ENCODE measurements at places on chromosomes 12 and 14.
A peak's percentile ranks its signal among the peaks of the same experiment; 100 is the strongest.

DNA sequence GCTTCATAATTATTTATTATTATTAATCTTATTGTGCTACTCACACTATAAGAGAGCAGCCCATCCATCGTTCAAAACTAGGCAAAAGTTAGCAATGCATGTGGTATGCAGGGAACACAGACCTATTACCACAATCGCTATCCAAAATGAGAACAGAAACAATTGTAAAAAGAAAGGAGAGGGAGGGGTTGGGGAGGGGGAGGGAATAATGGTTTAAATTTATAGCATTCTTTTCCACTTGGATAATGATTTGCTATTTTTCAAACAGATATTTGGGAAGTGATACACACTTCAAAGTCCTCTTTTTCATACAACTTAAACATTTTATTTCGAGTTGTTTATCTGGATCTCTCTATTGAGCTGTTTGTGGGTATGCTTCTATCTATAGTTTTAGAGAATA, 248.6 kb upstream of the SOX5 start:
- DNase-seq: no peak

DNA sequence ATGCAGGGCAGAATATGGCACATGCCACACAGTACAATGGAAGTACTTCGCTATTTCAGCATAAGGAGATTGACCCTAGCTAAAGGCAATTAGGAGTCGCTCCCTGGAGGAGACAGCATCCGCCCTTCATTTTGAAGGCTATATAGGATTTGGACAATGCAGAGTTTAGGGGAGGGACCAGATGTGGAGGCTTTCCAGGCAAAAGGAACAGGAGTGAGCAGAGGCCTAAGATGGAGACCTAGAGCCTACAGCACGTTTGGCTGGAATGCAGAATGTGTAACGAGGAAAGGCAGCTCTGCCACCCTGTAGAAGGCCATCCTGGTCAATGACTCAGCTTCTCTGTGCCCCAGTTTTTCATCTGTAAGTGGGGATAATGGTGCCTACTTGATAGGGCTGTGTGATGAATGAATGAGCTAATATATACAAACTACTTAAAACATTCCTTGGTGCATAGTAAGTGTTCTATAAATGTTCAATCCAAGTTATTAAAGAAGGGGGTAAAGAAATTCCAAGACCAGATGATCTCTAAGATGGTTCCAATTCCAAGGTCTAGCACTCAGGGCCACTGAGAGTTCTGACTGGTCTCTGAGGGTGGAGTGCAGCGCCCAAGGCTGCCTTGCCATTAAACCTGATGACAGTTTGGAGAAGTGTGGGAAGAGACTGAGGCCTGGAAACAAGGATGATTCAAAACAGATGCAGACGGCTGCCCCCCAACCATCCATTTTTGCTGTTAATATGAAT, 54.3 kb upstream of the FRMD6 start:
- no peak for DNase-seq

GRCh38 chr12:1744932-1745331, 54.1 kb downstream of the ADIPOR2 start:
- no peak for DNase-seq

DNA sequence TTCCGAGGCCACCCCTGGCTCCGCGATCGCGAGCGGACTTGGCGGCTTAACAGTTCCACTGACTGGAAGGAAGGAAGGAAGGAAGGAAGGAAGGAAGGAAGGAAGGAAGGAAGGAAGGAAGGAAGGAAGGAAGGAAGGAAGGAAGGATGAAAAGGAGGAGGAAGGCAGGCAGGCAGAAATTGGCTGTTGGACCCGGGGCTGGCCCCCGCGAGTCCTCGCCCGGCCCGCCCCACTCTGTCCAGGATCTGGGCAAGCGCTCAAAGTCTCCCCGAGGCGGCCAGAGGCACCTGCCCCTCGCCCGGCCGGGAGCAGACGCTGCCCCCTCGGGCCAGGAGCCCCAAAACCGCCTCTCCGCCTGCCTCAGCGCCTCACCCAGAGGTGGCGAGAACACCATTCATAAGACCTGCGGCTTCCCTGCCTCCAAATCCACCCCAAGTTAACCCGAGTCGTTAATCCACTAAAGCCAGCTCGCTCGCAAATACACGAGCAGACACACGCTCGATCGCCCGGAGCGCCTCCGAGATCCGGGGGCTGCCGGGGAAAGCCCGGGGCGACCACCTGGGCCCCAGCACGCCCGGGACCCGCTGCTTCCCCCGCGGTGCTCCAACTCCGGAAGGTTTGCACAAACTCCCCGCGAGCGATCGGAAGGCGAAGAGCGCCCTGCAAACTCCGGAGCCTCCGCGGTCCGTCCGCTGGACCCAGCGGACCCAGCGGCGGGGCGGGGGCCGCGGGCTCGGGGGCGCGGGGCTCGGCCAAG, 844 bp downstream of the DPF3 start:
- DNase-seq: peak; percentile 36

DNA sequence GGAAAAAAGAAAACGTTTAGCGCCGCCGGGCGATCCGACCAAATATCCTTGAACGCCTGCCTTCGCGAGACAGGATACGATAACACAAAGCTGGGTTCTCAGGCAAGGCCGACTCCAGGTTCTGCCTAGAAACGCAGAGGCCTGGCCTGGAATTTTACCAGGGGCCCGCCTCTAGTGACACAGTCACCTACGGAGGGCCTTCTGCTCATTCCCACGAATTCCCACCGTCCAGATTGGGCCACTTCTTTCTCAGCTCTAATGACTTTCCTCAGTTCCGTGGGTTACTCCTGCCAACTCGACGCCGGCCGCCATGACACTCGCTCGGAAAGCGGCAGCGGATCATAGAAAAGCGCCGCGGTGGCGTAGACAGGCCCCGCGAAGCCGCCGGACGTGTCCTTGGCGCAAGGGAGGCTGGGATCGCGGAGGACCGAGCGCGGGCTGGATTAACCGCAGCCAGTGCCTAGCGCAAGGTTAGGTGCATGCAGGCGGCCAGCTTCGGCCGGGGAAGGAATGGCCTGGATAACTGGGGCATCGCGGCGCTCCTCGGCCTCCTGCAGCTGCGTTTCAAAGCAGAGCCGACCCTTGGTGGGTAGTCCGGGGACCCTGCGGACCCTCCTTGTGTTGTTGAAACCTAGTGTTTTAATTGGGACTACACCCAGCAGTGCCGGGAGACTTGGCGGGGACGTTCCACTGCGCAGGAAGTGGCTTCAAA, at the start of gene TRIP11:
Gene TRIP11 (minus strand): TSS at position 341 of the 712 bp plus-strand sequence. CDS start 374 bp downstream, outside the sequence.
- peak; percentile 94 for DNase-seq

- no peak for DNase-seq
Observed at GRCh38 chr14:30759172-30760125, 114.9 kb upstream of the COCH start.

DNA sequence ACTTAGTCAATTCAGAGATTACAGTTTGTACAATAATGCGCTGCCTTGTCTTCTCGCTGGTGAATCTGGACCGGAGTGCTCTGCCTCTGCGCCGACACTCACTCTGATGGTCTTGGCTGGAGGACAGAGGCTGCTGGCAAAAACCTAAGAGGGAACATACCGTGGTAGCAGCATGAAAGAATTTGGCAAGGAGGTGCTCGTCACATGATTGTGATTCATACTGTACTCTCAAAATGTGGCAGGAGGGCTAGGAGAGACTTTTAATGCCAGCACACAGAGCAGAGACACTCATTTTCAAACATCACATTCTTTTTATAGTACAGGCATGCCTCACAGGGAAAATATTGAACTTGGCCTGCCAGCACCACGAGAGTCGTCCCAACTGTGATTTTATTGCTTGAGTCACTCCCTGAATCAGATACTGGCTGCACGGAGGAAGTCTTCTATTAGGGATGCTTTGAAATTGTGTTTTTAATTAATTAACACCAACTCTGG, 67.8 kb downstream of the HMGA2 start:
- no peak for DNase-seq

- DNase-seq: no peak
Observed at GRCh38 chr14:105419195-105420091, at the start of gene MTA1. Gene MTA1 (plus strand): TSS chr14:105419827. CDS start chr14:105420036, 209 bp downstream.

DNA sequence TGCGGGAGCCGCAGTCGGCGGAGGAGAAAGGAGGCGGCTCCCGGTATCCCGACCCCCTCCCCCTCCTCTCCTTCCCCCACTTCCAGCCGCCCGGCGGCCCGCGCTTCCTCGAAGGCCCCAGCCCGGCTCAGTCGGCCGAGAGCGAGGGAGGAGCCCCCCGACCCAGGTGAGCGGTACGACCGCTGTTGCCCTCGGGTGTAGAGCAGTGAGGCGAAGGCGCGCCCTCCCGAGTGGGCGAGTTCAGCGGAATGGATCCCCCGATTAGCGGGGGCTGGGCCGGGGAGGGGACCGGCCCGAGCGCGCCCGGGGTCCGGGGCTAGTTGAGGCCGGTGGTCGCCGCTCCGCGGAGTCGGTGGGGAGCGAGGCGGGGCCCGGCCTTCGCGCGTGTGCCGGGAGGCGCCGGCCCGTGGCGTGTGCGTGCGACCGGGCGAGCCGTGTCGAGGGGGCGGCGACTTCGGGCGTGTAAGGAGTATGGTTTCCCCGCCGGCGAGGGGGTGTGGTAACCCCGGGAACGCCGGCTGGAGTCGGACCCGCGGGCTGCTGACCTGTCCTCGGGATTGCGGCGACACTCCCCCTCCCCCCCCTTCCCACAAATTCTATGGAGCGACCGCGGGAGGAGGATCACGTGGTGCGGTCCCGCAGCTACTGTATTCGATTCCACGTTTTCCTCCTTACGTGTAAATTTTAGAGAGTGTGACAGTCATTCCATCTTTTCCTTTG, 501 bp downstream of the RIMKLB start:
- no peak for DNase-seq

- no peak for DNase-seq
Observed at GRCh38 chr12:65662590-65662989, 161.7 kb upstream of the HMGA2 start.

GRCh38 chr12:6536894-6537579, 2.7 kb downstream of the GAPDH start:
- no peak for DNase-seq

DNA sequence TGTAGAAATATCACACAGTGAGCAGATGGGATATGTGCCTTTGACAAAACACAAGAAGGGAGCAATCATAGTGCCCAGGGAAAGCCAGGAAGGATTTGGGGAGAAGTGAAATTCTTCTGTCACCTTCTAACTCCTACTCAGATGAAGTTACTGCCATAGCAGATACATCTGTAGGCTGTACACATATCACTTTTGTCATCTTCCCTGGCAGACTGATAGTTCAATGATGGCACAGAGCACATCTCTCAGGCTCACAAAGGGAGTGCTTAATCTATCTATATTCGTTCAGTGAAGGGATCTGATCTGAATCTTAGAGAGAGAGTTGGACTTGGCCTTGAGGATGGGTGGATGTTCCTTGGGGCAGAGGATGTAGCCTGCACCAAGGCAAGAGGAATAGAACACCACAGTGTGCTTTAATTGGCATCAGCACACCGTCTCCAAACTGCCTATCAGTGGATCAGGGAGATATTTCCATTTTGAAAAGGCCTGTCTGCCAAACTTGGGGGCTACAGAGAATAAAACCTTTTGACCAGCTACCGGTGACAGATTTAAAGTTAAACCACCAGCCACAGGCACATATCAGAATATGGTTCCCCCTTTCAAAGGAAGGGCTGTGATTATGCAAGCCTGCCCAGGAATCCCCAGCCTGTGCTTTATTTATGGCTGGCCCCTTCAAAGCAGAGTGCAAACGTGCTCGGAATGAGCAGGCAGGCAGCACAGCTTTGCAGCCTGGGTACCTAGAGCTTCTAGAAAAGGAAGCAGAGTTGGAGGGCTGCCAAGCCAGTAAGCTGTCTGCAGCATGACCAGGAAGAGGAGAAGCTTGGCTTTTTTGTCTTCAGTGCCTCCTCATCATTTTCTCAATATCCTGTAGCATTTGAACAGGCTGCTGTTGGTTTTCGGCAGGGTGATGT, 165.5 kb upstream of the DYRK2 start:
- peak; percentile 61 for DNase-seq

DNA sequence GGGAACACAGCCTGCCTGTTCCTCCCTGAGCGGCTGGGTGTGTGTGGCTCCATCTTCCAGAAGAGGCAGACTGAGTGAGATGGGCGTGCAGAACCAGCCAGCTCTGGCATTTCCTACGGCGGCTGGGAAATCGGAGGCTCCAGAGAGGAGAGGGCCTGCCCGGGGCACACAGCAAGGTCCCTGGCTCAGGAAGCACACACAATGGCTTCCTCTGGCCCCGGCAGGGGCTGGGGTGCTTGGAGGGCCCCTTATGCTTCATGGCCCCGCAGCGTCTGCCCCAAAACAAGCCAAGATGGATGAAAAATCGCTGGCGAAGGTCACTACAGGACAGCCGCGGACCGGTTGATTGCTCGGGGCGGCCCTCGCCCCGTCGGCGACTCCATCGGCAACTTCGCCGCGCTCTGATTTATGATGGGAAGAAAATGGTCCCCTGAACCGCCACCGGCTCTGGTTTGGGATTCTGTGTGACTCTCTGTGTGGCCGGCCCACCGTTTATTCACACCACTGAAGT, 191.5 kb upstream of the C14orf180 start:
- DNase-seq: no peak

DNA sequence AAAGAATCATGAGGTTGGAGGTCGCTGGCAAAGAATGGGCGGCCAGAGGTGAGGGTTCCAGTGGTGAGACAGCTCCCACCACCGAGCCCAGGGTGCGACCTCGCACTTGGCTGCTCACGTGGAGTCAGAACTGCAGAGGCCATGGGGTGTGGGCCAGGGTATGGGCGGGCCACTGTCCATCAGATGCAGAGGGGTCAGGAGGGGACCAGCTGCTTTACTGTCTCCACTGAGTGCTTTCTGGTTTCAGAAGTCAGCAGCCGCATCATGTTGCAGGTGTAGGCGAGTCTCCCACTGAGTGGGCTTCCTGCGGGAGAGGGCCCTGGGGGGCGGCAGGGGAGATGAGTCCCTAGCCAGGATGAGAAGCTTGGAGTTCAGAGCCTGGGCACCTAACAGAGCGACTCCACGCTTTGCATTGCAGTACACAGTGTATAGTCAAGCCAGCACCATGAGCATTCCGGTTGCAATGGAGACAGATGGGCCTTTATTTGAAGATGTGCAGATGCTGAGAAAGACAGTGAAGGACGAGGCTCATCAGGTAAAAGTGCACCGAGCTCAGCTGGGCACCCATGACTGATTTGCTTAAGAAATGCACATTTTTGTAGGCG, 46.9 kb upstream of the DYNC1H1 start:
- no peak for DNase-seq

- DNase-seq: no peak
Observed at GRCh38 chr12:132163041-132163910, 19.0 kb downstream of the NOC4L start.

GRCh38 chr12:116539905-116540482, 19.2 kb upstream of the MAP1LC3B2 start:
- no peak for DNase-seq

- DNase-seq: no peak
Observed at GRCh38 chr14:71527838-71528237, 404.4 kb upstream of the RGS6 start.
